Activated CD4-positive, CD25-positive, alpha-beta regulatory T cell (primary cell): ENCODE measurements at places on chromosomes 1 and 21.

DNA sequence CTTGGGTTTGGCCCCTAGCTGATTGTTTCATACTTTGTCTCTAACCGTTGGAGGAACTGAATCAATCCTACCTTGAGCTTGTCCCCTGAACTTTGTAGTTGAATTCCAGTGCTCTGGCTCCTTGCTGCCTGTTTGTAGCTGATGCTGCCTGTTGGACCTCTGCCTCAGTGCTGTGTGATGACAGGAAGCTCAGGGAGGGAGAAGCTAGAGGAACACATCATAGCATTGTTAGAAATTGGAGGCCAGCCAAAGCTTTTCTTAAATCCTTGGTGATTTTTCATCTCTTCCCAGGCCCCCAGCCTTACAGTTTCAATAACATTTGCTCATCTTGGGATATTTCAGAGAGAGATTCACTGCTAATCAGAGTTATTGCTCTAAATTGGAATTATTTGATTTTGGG is 34.0 kb downstream of the MACF1 start:
- DNase-seq = no peak

DNA sequence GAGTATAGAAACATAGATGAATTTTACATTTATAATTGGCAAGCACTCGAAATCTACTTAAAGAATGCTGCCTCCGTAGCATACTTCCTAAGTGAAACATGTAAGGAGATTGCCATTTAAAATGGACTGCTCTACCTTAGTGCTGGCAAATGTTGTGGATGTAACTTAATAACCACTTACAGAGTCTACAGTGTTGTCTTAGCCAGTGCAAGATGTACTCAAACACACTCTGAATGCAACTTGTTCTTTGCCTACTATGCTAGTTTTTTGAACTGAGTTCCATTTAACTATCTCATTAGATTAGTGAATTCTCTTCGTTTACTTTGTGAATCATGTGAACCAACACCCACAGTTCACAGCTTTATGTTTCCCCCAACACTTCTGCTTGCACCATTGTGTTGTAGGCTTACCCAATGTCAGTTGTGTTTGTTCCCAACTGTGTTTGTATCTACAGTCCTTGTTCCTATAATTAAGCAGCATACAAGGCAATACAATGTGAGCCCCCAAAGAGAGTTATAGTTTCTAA is 345.5 kb upstream of the LYPLAL1 start:
- no peak for DNase-seq

DNA sequence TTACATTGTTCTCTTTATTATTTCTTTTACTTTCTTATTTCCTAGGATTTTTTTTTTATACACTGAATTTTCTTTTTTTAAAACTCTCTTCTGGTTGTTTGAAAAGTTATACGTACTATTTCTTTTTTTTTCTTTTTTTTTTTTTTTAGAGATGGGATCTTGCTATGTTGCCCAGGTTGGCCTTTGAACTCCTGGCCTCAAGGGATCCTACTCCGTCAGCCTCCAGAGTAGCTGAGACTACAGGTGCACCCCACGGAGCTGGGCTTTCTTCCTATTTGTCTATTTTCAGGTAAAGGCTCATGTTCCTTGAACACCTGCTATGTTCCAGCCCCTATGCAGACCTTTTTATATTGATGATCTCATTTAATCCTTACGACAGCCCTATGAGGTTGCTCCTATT is 29.4 kb upstream of the DYRK1A start:
- DNase-seq = no peak

- peak; percentile 93 for DNase-seq
Measured at GRCh38 chr1:66924756-66925557, at the start of the genes DNAI4 and MIER1. Gene DNAI4 (minus strand): TSS chr1:66924856. CDS start chr1:66924831, 25 bp downstream. Gene MIER1 (plus strand): TSS chr1:66924990. CDS start chr1:66925029, 39 bp downstream.

DNA sequence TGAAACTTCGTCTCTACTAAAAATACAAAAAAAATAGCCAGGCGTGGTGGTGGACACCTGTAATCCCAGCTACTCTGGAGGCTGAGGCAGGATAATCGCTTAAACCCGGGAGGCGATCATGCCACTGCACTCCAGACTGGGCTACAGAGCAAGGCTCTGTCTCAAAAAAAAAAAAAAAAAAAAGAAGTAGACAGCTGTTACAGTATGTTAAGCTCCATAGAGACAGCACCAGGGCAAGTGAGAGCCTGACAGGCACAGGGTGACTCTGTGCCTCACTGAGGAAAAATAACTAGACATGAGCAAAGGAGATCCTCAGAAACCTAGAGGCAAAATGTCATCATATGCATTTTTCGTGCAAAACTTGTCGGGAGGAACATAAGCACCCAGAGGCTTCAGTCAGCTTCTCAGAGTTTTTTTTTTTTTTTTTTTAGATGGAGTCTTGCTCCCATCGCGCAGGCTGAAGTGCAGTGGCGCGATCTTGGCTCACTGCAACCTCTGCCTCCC is 9.0 kb upstream of the PRDX1 start:
- no peak for DNase-seq

GRCh38 chr21:33660406-33660805 is 18.1 kb downstream of the ITSN1 start:
- DNase-seq = no peak

DNA sequence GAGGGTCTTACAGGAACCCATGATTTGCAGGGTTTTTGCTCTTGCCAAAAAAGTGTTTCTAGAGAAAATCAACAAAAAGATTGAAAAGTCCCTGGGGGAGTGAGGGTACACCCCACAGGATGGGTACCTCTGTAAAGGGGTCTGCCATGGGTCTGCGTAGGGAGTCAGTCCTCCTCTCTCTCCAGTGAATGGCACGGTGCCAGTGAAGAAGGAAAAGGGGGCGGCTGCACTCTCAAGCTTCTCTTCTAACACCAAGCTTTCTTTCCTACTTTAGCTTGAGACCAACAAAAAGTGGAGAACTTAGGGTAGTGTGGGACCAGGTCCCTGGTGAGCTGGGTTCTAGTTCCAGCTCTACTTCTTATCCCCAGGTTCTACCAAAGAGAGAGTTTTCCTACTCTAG is 87.4 kb downstream of the GLUL start:
- DNase-seq = no peak

- DNase-seq = no peak
Measured at GRCh38 chr1:101071470-101071891, 45.9 kb upstream of the DPH5 start.

DNA sequence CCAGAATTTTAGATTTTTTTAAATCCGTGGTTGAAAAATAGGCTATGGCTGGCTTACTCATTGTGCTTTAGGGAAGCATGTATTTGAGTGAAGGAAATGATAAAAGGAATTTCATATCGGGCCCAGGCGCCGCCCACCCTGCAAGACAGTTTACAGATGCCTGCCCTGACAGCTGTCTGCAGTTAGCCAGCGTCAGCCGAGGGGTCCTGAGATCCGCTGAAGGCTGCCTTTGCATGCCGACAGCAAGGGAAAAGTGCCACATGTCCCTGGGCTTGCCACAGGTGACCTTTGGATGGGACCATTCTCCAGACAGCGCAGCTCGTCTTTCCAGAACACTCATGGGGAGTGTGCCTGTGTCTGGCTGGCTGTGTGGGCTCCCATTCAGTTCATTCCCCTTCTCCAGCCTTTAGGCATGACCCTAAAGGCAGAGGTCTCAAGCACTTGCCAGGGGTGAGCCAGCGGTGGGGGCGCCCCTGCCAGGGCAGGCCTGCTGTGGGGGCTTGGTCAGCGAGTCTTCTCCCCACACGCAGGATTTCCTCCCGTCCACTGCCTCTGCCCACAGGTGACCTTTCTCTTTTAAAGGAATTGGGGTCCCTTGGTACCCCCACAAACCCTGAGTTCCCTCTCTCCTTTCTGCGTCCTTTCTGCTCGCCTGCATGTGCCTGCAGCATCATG is 46.1 kb upstream of the TRAPPC10 start:
- DNase-seq = no peak

DNA sequence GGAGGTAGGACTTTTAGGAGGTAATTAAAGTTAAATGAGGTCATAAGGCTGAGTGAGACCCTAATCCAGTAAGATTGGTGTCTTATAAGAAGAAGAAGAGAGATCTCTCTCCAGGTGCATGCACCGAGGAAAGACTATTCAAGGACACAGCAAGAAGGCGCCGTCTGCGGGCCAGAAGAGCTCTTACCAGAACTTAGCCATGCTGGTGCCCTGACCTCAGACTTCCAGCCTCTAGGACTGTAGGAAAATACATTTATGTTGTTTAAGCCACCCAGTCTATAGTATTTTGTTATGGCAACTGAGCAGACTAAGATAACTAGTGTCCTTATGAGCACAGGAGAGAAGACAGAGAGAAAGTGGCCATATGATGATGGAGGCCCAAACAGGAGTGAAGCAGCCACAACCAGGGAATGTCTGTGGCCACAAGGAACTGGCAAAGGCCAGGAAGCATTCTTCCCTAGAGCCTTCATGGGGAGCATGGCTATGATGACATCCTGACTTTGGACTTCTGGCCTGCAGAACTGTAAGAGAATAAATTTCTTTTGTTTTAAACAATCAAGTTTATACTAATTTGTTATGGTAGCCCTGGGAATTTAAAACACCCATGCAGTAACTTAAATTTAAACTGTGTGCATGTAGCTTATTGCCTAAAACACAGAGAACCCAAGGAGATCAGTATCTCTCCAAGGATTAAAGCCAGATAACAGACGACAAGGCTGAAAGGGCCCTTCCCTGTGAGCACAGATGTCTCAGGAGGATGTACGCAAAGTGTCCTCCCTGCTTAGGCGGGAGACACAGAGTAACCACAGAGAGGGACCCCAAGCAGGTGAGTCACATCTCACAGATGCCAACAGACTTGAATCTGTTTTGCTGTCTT is 9.9 kb upstream of the CD58 start:
- no peak for DNase-seq

GRCh38 chr21:29121759-29122158 is 8.7 kb upstream of the MAP3K7CL start:
- DNase-seq = no peak

DNA sequence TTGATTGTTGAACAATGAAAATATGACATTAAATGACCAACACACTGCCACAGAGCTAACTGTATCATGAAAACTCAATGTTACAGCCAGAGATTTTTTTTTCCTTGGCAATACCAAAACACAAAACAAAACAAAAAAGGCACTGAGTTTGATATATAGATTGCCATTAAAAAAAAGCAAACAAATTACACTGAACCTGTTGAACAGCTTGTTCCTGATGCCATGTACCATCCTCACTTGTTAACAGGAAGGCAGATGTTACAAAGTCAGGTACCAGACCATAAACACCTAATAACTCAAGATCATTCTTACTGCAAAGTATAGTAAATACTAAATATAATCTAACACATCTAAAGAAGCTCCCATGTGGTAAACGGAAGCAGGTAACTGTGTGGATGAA is 75.2 kb downstream of the ZNF644 start:
- no peak for DNase-seq

GRCh38 chr1:9145021-9145668 is 16.2 kb upstream of the GPR157 start:
- no peak for DNase-seq

DNA sequence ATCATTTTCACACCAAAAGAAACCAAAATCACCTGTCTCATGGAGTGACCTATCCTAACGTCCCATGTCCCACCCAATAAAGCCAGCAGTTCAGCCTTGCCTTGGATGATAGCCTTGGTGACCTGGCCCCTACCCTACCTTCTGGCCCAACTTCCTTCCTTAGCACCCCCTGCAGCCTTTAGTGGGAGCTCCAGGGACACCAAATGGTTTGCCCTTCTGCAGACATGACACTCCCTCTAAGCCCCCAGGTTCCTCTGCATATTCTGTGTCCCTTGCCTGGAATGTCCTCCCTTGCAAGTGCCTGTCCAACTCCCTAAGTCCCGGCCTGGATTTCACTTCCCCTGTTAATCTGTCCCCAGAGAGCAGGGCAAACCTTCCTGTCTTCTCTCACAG is 2.2 kb downstream of the SLFNL1 start:
- no peak for DNase-seq

DNA sequence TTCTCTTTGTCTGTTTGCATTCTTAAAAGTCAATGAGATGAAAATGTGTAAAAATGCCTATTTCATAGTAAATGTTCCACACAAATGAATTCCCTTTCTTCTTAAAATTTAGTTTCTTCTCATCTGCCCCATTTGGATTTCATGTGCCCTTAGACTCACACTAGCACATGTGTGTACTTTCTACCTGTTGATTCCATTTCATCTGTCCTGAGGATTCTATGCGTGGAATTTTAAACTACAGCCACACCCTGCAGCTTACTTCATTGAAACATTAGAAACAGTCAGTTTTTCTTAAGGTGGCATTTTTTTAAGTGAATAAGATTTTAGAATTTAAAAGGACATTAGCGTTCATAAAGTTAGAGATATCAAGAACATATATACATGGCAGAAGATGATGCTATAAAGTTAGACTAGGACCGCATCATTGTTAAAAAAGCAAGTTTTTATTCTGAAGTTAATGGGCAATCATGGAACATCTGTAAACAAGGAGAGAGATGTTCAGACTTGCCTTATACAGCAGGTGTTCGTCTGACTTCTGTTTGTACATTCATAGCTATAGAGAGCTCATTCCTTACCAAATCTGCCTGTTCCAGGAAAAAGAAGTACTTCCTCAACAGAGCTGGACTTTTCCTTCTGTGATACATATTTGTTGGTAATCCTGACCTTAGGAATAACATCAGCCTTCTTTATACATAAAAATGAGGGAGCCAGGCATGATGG is 3.9 kb upstream of the TUT4 start:
- no peak for DNase-seq

GRCh38 chr1:175373786-175374623 is 181.4 kb upstream of the KIAA0040 start:
- DNase-seq = no peak

GRCh38 chr1:14522077-14522925 is 76.2 kb upstream of the KAZN start:
- no peak for DNase-seq
